ENCODE measurements at places on chromosomes 6 and 20.

DNA sequence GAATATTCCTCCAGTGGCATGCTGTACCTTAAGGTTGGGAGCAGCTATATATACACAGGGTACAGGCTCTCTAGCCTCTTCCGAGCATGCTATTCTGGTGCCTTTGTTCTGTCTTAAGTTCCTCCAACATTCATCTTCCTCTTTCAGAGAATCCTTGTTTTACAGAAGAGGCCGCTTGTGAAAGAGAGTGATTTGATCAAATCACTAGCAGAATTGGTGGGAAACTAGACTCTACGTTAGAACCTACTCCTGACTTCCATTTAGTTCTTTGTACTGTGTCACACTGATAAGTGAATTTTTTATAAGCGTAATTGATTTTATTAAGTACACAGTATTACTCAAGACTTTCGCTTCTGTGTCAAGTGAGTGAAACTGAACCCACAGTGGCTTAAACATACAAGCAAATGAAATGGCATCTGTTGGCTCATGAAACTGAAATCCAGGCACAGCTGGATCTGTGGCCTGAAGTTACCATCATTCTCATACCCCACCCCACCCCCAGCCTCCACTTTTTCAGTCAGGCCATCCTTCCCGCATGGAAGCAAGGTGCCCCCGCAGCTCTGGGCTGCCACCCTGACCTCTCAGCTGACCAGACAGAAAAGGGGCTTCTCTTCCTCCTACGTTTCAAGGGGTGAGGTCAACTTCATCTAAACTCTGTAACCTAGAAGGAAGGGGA is 102.3 kb downstream of the RPP40 start:
- DNase-seq, result no peak

DNA sequence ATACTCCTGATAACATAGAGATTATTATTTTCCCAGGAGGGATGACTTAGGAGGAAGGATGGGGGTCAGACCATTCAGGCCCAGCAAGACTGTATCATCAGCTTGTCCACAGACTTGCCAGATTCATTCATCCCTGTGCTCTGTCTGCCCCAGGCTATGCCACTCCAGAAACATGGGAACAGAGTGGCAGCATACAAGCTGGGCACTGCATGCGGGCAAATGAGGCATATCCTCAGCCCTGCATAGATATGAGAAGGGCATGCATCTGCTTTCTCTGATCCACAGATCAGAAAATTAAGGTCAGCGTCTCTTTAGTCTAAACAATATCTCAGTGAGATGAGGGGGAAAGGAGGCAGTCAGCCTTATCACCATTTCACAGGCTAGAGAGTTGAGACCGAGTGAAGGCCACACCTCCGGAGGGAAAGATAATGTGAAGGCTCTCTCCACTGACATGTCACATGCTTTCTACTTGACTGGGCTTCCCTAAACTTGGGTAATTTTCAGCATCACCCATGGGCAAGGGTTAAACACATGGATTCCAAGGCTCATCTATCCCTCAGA is 140.5 kb downstream of the TFAP2B start:
- DNase-seq, result no peak

- DNase-seq, result no peak
Observed at GRCh38 chr20:3706774-3707507, 5.5 kb downstream of the SIGLEC1 start.

DNA sequence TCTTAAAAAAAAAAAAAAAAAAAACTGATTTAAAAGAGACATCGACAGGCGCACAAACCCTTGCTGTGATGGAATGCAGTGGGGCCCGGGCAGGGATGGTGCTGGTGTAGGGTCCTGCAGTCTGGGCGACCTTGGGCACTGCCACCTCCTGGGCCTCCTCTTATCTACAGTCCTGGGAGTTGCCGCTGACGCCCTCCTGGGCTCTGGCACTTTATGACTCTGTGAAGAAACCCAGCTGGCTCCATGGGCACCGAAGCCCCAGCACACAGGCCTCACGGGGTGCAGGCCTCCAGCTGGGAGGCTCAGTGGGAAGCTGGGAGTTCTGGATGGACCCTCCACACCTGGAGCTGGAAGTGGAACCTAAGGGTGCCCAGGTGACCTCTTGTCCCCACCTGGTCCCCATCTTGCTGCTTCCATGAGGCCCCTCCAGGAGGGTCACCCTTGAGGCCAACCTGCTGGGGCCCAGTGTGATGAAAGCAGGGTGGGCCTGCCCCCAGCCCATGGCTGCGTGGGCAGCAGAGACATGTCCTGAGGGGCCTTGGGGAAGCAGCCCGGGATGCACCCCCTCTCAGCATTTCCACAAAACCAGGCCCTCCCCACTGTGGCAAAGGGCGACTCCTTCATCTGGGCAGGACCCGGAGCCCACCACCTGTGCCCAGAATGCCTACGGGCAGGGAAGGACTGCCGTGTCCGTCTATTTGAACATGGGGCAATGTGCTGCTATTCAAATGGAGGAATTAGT is 104.9 kb downstream of the ASXL1 start:
- DNase-seq, result no peak

DNA sequence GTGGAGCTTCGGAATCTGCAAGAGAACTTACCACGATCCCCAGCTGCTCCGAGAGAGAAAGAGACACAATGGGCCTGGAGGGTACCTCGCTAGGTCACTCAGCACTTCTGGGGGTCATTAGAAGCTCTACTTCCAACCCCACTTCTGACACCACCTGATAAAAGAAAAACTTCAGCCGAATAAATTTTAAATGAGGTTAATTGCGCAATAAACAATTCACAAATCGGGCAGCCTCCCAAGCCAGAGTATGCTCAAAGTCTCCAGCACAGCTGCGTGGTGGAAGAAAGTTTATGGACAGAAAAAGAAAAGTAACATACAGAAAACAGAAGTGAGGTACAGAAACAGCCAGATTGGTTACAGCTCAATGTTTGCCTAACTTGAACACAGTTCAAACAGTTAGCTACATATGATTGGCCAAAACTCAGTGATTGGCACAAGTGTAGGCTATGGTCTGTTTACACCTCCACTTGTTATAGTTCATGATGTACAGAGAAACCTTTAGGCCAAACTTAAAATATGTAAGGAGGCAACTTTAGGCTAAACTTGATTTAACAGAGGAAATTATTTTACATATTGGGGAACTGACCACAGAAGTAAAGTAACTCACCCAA is 52.6 kb downstream of the COL11A2 start:
- no peak for DNase-seq

DNA sequence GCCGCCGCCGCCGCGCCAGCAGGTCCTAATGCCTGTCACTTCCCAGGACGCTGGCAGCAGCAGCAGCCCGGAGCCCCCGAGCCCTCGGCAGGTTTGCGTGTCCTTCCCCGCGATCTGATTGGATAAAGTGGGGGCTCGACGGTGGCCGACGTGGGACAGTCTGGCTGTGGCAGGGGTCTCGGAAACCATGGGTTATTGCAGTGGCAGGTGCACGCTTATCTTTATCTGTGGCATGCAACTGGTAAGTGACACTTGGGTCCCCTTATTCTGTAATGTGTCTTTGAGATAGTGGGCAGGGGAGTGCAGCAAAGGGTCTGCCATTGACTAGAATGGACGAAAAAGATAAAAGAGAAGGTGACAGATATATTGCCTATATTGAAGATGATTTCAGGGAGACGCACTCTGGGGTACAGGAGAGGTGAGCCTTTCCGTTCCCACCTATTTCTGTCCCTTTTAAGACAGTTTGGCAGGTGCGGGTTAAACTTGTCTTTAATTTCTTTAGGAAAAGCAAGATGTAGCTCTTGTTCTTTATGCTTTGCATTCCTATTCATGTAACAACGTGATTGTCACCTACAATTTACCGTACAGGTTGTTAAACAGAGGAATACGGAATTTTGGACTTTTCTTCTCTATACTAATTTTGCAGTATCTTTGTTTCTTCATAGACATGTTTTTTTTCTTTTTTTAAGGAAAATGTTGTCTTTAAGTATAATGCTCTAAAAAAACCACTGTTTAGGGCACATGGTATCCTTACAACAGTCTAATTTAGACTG is 535 bp downstream of the NKAIN2 start:
- no peak for DNase-seq

- no peak for DNase-seq
Observed at GRCh38 chr6:96735332-96735731, 101.9 kb downstream of the GPR63 start.

DNA sequence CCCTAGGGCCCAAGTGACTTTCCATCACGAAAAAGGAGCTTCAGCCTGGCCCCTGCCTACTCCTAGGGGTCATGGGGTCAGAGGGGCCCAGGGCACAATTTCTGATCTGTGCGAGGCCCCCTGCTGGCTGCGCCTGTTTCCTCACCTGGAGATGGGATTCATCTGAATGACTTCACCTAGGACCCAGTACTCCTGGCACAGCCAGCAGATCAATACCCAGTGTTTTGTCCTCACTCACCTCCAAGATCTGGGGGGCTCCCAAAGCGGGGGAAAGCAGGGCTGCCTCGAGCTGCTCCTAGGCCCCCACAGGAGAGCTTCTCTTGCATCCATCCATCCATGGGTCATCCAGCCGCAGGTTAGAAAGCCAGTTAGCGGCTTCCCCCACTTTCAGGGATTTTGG is 33.8 kb downstream of the CD40 start:
- no peak for DNase-seq

DNA sequence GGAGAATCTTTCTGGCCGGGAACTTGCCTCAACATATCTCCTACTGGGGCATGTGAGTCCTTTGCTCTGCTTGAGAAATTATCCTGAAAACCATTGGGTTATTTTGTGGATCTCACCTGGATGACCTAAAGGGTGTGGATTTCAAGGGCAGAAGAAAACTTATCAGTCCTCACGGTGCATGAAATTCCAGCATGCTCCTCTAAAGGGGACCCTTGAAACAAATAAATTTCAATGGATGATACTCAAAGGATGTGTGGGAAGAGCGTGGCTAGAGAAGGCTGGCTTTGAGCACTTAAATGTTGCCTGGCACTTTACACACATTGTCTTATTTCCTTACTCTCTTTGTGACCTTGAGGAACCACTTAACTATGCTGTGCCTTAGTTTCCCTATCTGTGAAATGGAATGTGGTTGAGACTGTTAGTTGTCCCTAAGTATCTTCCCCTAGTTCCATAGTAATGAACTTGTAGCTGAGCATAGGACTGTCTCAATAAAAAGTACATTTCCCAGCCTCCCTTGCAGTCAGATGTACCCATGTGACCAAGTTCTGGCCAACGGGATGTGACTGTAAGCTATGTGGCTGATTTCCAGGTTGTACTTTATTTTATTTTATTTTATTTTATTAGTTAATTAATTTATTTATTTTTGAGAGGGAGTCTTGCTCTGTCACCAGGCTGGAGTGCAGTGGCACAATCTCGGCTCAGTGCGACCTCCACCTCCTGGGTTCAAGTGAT is 81.9 kb upstream of the PTPN1 start:
- DNase-seq, result no peak

DNA sequence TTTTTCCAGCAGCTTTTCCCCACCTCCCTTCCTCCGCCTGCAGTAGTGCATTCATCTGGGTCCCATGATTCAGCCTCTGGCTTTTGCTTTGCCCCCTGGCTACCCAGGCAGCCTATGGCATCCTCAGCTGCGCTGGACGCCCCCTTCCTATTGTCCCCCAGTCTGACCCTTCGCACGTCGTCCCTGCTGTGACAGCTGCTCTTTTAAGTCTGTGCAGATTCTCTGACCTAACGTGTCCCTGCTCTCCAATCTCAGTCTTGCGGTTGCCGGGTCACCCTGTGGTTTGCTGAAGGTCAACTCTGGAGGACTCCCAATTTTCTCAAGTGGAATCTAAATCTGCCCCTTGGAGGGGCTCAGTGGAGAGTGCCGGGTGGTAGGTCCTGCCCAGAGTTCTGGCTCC is 294.3 kb downstream of the CDC5L start:
- no peak for DNase-seq

DNA sequence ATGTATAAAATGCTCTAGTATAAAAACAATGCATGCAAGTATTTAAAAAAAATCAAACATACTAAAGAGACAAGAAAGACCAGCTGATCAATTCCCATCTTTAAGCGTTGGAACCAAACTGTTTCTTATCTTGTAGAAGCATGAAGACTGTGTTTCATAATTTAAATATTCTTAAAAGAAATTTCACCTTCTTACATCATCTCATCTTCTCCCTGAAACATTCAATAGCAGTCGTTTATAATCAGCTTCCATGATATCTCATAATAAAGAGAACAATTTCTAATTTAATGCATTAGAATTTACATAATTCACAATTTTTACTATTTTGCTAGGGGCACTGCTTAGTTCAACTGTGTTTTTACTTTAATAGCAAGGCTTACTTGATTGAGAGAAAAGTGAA is 468.1 kb upstream of the MARCKS start:
- no peak for DNase-seq

DNA sequence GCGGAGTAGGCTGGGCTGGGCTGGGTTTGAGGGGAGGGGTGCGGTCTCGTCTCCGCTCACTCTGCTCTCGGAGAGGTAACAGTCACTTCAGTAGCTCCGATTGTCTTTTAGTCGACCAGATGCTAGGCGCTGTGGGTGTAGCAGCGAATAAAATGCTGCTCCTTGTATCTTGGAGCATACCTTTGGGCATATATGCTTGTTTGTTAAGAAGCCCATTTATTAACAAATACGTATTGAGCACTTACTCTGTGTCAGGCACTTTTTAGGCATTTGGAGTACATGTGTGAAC is 545 bp downstream of the ACTR5 start:
- peak; percentile 63 for DNase-seq

DNA sequence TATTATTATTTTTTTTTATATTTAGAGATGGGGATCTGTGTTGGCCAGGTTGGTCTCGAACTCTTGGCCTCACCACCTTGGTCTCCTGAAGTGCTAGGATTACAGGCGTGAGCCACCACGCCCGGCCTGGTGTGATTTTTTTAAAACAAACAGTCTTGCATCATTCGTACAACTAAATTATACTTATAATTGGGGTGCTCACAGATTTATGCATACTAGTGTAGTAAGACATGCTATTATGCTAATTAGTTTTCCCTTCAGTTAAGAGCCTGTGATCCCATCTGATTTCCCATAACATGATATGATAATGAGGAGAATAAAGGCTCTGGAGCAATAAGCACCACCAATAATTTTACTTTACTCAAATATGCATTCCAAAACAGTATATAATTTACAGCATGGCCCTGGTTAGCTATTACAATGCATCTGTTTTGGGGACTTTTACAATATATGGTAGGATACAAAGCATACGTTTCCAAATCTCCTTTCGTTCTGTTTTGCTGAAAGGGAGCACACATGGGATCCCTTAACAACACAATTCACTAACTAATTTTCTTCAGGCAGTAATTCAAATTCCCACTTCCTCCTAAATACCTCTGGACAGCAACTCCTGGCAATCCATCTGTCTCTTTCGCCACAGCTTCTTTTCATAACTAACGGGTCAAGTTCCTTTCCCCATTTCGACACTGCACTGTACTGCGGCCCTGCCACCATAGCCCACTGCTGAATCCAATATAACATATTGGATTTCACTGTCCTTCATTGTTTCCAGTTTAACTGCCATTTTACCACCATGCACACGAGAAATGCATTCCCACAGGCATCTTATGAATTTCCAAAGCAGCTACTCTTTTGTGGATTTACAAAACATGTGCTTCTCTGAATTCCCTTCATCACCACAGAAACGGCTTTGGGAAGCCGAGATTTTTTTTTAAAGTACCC is 1.7 kb downstream of the NUDT3 start:
- DNase-seq, result no peak

GRCh38 chr20:63130658-63131577 is 85.0 kb downstream of the YTHDF1 start:
- DNase-seq, result no peak
